Activated CD8-positive, alpha-beta memory T cell treated with anti-CD3 and anti-CD28 coated beads, Interleukin-2, amount 10 ng/mL, durations not matched to agents 7 days and 5 days (primary cell): ENCODE measurements at places on chromosomes 1 and 21. TPM values are rescaled to one million over a fixed set of nuclear protein-coding genes. Genes with fewer than 3 reads are reported as not detected.

DNA sequence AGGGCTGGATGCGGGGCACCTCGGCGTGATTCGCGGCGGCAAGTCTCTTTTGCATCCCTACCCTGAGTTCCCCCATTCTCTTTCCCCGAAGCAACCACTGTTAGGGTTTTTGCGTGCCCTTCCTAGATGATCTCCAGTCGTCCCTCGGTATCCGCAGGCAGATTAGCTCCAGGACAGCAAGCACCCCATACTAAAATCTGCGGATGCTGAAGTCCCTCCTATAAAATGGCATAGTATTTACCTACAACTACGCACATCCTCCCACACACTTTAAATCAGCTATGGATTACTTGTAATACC lies 22.8 kb upstream of the CFAP126 start:
- H3K27ac ChIP-seq, result peak overlapping the region; percentile 98
- no peaks in the 10 kb centered on the region for H3K27me3 ChIP-seq
- H3K36me3 ChIP-seq, result peaks cover 2% of the 10 kb centered on the region
- H3K4me3 ChIP-seq, result peak overlapping the region; percentile 91
- H3K4me1 ChIP-seq, result peaks cover 38% of the 10 kb centered on the region
- DNase-seq, result no peak

- no peaks in the 10 kb centered on the region for H3K27me3 ChIP-seq
- no peak overlapping the region for H3K27ac ChIP-seq
- H3K4me3 ChIP-seq, result no peak overlapping the region
- H3K4me1 ChIP-seq, result peaks cover 19% of the 10 kb centered on the region
These were observed 24.6 kb downstream of the TRIM45 start for GRCh38 chr1:117096951-117097408.

DNA sequence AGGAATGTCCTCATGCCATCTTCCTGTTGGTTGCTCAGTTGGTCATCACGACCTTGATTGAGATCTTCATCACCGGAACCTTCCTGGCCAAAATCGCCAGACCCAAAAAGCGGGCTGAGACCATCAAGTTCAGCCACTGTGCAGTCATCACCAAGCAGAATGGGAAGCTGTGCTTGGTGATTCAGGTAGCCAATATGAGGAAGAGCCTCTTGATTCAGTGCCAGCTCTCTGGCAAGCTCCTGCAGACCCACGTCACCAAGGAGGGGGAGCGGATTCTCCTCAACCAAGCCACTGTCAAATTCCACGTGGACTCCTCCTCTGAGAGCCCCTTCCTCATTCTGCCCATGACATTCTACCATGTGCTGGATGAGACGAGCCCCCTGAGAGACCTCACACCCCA lies 42.9 kb downstream of the KCNJ15 start:
- no peak for DNase-seq
- H3K27me3 ChIP-seq, result no peaks in the 10 kb centered on the region
- no peak overlapping the region for H3K27ac ChIP-seq
- no peak overlapping the region for H3K4me3 ChIP-seq
- H3K4me1 ChIP-seq, result peaks cover 4% of the 10 kb centered on the region

GRCh38 chr1:236534151-236534651 lies 10.4 kb downstream of the LGALS8 start:
- H3K4me3 ChIP-seq, result no peak overlapping the region
- H3K27ac ChIP-seq, result peak overlapping the region; percentile 63
- peaks cover 49% of the 10 kb centered on the region for H3K36me3 ChIP-seq

The LRRC38 gene
- total RNA-seq, result not detected

GRCh38 chr1:17591814-17592430 lies 52.4 kb downstream of the ARHGEF10L start:
- H3K4me3 ChIP-seq, result no peak overlapping the region
- H3K27ac ChIP-seq, result no peak overlapping the region
- H3K36me3 ChIP-seq, result no peaks in the 10 kb centered on the region
- no peaks in the 10 kb centered on the region for H3K27me3 ChIP-seq
- no peaks in the 10 kb centered on the region for H3K4me1 ChIP-seq

- peaks cover 23% of the 10 kb centered on the region for H3K27me3 ChIP-seq
- H3K4me1 ChIP-seq, result peaks cover 15% of the 10 kb centered on the region
- DNase-seq, result no peak
- no peak overlapping the region for H3K27ac ChIP-seq
- H3K36me3 ChIP-seq, result no peaks in the 10 kb centered on the region
- no peak overlapping the region for H3K4me3 ChIP-seq
These were observed 2.2 kb downstream of the SPATA6 start for GRCh38 chr1:48469616-48470480.

GRCh38 chr21:46618738-46619379 lies 14.0 kb upstream of the S100B start:
- H3K36me3 ChIP-seq, result peaks cover 3% of the 10 kb centered on the region
- peaks cover 15% of the 10 kb centered on the region for H3K27me3 ChIP-seq
- H3K4me3 ChIP-seq, result no peak overlapping the region
- no peak overlapping the region for H3K27ac ChIP-seq

DNA sequence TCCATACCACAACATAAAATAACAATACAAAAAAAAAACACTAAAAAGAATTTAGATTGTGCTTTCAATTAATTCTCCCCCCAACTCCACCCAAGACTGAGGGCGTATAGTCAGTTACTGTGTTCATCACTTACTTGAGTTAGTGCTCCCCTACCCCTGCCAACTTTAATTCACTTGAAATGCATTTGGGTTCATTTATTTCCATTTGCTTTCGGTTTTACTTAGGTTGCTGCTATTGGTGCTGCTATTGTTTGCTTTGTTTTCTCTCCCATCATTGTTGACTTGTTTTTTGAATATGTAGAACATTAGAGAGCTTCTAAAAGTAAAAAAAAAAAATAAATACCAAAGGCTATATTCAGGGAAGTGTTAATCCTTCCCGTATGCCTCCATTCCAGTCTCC lies 10.7 kb upstream of the CYYR1 start:
- H3K4me3 ChIP-seq, result no peak overlapping the region
- DNase-seq, result no peak

DNA sequence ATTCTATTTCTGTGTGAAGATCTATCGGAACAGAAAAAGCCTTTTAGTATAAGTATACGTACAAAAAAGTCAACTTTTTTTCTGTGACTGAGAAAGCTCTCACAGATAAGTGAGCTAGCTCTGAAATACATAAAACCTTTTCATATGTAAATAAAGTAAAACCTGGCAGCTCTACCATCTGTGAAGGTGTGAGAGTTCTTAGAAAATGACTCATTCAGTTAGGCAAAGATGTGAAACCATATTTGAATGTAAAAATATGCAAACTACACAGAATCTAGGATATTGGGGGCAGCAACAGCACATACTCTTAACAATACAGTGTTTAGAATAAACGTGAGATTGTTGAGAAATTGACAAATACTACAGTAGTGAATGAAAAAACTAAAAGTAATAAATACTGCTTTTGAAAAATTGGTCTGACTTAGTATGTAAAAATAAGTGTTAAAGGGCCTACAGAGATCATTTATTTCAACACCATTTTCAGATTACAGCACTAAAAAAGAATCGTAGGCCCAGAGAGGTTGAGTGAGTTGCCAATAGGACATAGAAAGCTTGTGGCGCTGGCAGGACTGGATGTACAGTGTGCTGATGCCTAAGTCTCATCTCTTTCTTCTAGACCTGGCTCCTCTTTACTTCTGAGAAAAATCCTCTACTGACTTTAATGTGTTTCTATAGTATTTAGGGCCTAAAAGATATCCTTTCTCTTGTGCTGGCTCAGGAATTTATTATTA lies 19.8 kb downstream of the ATP6V1G3 start:
- no peaks in the 10 kb centered on the region for H3K27me3 ChIP-seq
- peak overlapping the region; percentile 57 for H3K4me3 ChIP-seq
- H3K4me1 ChIP-seq, result peaks cover 61% of the 10 kb centered on the region
- H3K27ac ChIP-seq, result peak overlapping the region; percentile 80

DNA sequence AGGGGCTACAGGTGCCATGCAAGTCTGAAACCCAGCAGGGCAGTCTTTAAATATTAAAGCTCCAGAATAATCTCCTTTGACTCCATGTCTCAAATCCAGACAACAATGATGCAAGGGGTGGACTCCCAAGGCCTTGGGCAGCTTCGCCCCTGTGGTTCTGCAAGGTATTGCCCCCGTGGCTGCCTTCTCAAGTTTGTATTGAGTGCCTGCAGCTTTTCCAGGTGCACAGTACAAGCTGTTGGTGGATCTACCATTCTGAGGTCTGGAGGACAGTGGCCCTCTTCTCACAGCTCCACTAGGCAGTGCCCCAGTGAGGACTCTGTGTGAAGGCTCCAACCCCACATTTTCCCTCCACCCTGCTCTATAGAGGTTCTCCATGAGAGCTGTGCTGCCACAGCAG lies 3.7 kb upstream of the MROH9 start:
- no peaks in the 10 kb centered on the region for H3K4me1 ChIP-seq
- DNase-seq, result no peak
- H3K36me3 ChIP-seq, result no peaks in the 10 kb centered on the region
- H3K27ac ChIP-seq, result no peak overlapping the region
- peaks cover 2% of the 10 kb centered on the region for H3K27me3 ChIP-seq

GRCh38 chr1:147110872-147111271 lies 61.4 kb downstream of the PRKAB2 start:
- H3K4me1 ChIP-seq, result peaks cover 8% of the 10 kb centered on the region
- DNase-seq, result no peak
- peaks cover 40% of the 10 kb centered on the region for H3K27me3 ChIP-seq
- no peak overlapping the region for H3K27ac ChIP-seq

DNA sequence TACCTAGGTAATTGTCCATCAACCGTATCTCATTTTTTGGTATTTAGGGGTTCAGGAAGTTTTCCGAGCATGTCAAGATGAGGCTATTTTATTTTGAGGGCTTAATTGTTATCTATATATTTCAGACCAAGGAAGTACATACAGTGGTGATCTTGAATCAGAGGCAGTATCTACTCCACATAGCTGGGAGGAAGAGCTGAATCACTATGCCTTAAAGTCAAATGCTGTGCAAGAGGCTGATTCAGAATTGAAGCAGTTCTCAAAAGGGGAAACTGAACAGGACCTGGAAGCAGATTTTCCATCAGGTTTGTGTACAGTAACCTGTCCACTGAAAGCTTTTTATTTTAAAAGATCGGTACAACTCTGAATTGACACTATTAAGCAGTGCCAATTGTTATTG lies 130.2 kb downstream of the ZMYM4 start:
- H3K4me3 ChIP-seq, result no peak overlapping the region
- H3K36me3 ChIP-seq, result peaks cover 41% of the 10 kb centered on the region
- peaks cover 3% of the 10 kb centered on the region for H3K4me1 ChIP-seq
- H3K27me3 ChIP-seq, result no peaks in the 10 kb centered on the region

The CFHR2 gene
- not detected for total RNA-seq

DNA sequence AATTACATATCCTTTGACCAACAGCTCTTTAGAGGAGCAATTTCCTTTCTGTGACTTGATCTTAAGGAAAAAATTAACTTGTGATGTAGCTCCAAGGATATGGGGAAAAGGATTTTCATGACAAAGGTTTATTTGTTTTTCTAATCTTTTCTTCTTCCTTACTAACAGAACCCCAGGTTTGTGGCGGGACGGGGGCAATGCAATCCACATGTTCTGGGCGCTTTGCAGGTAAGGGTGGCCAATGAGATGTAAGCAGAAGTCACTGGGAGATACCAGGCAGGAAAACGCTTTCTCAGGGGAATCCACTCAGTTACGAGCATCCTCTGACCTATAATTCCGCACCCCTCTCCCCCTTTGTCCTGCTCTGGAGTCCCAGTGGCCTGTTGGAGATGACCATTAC lies 122.0 kb downstream of the MRPS6 start:
- no peak overlapping the region for H3K27ac ChIP-seq
- no peak overlapping the region for H3K4me3 ChIP-seq
- DNase-seq, result no peak
- H3K36me3 ChIP-seq, result peaks cover 8% of the 10 kb centered on the region

- no peak overlapping the region for H3K4me3 ChIP-seq
- peaks cover 36% of the 10 kb centered on the region for H3K4me1 ChIP-seq
- H3K27me3 ChIP-seq, result peaks cover 4% of the 10 kb centered on the region
- H3K27ac ChIP-seq, result no peak overlapping the region
These were observed 9.5 kb downstream of the RNU1-2 start for GRCh38 chr1:16905110-16905867.

DNA sequence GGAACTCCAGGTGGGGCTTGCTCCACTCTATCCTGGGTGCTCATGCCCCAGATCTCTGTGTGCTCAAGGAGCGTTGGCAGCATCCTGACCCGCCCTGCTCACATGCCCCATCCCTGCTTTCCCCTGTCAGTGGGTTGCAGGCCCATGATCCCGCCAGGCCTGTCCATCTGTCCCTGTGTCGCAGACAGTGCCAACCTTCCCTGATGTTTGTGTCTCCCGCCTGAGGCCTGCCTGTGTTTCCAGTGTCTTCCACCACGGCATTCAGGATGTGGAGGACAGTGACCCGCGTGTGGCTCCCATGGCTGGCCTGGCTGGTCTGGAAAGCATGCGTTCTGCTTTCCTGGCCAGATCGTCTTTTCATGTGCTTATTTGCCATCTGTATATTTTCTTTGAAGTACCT lies 82.9 kb downstream of the PCBP3 start:
- peaks cover 15% of the 10 kb centered on the region for H3K27me3 ChIP-seq
- no peak overlapping the region for H3K4me3 ChIP-seq
- no peak for DNase-seq
- H3K36me3 ChIP-seq, result no peaks in the 10 kb centered on the region
- H3K27ac ChIP-seq, result no peak overlapping the region
- peaks cover 2% of the 10 kb centered on the region for H3K4me1 ChIP-seq

DNA sequence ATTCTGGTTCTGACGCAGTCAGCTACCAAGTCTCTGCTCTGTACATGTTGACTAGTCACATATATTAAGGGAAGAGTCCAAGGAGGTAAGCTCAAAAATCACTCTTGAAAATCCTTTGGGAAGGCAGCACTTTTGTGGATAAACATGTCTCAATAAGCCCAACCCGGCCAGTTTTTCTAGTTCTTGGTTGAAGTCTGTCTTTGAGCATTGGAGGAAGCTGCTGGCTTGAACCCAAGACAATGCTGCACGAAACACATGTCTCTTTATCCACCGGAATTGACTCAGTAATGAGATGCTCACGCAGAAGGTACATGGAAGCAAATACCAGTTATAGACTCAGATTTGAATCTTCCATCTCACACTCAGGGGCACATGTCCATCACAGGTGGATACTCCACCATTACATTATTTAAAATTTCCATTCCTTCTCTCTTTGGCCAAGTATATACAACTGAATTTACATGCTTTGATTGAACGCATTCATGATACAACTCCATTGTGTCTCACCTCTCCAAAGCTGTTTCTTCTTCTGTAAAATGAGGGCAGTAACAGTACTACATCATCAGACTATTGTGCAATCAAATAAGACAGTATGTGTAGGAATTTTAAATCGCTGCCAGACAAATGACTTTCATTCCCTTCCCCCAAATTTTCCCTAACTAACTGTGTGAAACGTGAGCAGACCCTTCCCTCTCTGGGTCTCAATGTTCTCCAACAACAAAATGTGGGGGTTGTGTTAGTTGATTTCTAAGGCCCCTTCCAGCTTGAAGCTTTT lies 9.6 kb upstream of the GUCA2A start:
- H3K4me3 ChIP-seq, result no peak overlapping the region
- no peaks in the 10 kb centered on the region for H3K36me3 ChIP-seq
- no peak for DNase-seq

DNA sequence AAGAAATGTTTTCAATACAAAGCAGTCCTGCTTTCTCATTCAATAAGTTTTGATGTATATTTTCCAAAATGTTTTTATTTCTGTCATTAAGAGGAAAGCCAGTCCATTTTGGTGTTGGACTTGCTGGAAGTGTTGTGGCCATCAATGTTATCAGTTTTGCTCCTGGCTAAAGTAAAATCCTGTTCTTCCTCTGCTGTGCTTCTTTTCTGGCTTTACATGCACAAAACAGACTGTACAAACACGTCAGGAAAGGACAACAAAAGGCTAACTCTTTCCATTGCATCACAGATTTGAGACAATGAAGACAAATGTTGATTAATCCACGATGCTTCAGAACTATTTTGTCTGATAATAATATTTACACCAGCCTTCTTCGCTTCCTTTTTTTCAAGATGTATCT lies 735.4 kb downstream of the LTN1 start:
- no peaks in the 10 kb centered on the region for H3K27me3 ChIP-seq
- H3K4me3 ChIP-seq, result no peak overlapping the region
- H3K4me1 ChIP-seq, result no peaks in the 10 kb centered on the region
- no peak for DNase-seq
- no peak overlapping the region for H3K27ac ChIP-seq
- H3K36me3 ChIP-seq, result no peaks in the 10 kb centered on the region
